HT1080 (cell line): ENCODE measurements at places on chromosomes 3 and 15.

- no peak for DNase-seq
Observed at GRCh38 chr3:123493912-123494311, 45.0 kb upstream of the ADCY5 start.

- no peak for DNase-seq
Observed at GRCh38 chr3:127042634-127043033, 59.7 kb downstream of the PLXNA1 start.

DNA sequence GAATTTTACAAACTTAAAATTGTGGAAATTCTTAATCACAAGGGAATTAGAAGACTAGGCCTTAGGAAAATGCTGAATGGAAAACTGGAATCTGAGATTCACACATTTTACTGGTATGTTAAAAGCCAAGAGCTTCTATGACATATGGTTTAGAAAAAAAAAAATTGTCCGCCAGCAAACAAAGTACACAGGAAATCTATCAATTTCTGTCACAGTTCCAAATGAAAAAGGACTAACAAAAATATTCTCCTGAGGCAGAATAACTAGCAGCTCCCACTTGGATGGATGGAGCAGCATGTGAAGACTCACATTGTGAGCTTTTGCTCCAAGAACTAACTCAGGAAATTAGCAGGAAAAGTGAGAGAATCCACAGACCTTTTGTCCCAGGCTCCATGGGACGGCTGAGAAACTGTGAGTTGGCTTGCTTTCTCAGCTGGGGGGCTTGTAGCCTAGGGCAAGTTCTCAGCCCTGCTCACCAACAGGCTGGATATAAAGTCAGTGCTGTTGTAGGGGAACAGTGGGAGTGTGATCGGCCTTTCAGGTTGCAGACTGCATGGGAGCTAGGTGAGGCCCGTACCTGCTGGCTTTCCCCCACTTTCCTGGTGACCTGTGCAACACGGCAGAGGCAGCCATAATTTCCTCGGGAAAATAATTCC lies 731.1 kb upstream of the SGO1 start:
- no peak for DNase-seq

DNA sequence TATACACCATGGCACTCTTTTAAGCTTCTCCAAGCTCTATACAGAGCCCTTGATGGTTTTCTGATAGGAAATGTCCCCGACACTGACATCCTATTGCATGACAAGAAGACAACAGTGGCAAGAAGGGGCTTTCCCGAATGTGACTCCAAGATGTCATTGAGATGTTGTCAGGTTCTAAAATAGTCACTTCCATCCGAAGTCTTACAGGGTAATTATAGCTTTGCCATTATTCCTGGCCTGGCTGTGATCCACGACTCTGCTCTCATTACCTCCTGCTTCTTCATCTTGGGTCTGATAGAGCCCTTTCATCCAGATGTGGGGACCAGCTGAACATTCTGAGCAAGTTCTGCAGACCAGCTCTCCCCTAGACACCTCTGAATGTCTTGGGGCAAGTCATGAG lies 40.6 kb upstream of the ADAMTS9 start:
- DNase-seq = no peak

DNA sequence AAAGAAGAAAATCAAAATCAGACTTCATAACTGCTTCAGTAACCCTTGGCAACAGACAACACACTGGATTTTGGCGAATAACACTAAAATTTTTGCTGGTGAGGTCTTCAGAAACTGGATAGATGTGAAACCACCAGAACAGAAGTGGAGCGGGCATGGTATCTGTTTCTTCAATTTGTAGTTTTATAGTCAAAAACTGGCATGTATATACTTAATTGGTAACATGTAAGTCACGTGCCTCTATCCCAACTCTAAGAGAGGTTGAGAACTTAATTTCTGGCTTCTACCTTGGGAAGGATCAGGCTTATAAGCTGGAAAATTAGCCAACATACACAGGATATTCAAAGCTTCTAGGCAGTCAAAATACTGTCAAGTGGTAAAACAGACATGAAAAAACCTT lies 172.6 kb upstream of the CHL1 start:
- no peak for DNase-seq

GRCh38 chr3:29465836-29466235 lies 185.0 kb downstream of the RBMS3 start:
- DNase-seq = no peak

DNA sequence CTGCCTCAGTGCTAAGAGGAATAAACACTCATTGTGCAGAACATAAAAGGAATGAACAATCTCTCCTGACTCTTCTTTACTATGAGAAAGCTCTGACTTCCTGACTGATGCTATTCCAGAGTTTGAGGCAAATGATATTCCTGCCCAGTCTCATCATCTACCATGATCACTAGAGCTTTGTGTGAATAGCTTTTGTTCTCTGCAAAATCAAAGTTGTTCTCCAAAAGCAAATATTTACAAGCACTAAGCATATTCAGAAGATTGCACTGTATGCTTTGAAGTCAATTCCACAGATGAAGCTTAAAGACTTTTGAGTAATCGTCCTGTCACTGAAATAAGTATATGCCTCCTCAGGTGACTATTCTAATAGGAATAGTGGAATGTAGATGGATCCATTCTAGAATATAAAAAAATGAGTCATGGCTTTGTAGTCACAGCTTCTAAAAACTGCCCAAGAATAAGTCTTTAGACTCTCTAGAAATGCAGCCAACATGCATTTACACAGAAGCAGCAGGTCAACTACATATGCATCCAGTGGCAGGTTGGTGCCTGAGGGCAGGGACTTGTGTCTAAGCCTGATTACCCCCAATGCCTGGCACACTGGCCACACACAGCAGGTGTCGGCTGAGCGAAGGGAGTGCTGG lies 34.6 kb downstream of the TNFAIP8L3 start:
- DNase-seq = no peak

DNA sequence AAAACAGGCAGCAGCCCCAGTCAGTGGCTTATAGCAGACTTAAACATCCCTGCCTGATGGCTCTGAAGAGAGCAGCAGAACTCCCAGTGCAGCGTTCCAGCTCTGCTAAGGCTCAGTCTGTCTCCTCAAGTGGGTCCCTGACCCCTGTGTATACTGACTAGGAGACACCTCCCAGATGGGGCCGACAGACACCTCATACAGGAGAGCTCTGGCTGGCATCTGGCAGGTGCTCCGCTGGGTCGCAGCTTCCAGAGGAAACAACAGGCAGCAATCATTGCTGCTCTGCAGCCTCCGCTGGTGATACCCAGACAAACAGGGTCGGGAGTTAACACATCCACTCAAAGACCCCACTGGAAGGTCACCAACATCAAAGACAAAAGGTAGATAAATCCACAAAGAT lies 93.5 kb downstream of the RFX7 start:
- no peak for DNase-seq

DNA sequence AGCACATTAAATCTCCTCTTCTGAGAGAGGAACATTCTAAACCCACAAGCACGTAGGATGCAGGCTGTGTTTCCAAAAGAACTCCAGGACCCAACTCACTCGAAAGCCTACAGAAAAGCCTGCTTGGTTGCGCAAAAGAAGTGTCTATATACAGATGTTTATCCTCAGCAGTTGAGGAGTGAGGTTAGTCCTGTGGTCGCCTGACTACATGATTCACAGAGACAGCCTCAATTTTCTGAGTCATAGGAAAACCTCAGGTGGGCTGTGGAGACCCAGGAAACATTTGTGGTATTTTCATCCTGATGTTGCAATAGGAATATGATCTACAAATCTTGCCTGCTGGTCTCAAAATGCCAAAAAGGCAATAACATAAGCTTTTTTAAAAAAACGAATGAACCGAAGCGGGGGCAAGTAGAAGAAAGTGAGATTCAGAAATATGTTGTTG lies 183.8 kb upstream of the THRB start:
- DNase-seq = peak; percentile 98

GRCh38 chr15:63879211-63879610 lies 45.5 kb upstream of the HERC1 start:
- no peak for DNase-seq

GRCh38 chr3:88105325-88105724 lies 44.4 kb upstream of the C3orf38 start:
- DNase-seq = no peak

- DNase-seq = no peak
Observed at GRCh38 chr15:41893422-41894250, at the start of gene SPTBN5. Gene SPTBN5, minus strand, starts transcription at chr15:41894053. Its CDS starts 556 bp downstream, at chr15:41893497.

GRCh38 chr3:2661078-2661477 lies 449.1 kb downstream of the IL5RA start:
- no peak for DNase-seq

- DNase-seq = no peak
Observed at GRCh38 chr3:171649911-171650592, 160.2 kb downstream of the PLD1 start.

GRCh38 chr3:131847966-131848510 lies 186.8 kb downstream of the CPNE4 start:
- no peak for DNase-seq

DNA sequence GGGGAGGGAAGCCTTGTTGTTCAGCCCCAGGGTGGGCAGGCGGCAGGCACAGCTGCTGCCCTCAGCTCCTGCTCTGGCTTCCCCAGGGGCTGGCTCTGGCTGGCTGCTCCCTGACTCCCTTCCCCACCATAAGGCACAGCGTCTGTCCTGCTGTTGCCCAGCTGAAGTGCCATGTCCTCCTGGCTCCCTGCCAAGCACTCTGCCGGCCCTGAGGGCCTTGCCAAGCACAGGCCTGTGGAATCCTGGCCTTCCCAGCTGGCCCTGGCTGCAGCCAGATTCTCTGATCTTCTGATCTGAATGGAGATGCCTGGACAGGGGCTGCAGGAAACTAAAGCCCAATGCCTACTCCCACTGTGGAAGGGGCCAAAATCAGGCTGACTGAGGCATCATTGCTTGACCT lies 1.1 kb downstream of the IQCF6 start:
- DNase-seq = no peak

DNA sequence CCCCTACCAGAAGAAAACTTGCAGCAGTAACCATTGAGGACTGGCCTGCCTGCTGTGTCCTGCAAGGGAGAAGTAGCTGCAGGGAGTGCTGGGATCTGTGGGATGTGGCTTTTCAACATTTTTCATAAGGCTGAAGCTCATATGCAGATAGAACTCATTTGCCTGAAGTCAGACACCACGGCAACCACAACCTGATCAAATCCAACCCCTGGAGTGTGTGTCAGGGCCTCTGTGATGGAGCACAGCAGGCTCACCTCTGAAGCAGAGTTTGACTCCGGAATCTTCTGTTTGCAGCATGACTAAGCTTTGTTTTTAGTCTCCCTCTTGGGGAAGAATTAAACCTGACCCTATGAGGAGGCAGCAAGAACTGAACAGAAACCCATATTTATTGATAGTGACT lies 508.7 kb downstream of the AGBL1 start:
- peak; percentile 12 for DNase-seq

GRCh38 chr15:78718837-78719236 lies 77.8 kb upstream of the CHRNB4 start:
- DNase-seq = no peak

DNA sequence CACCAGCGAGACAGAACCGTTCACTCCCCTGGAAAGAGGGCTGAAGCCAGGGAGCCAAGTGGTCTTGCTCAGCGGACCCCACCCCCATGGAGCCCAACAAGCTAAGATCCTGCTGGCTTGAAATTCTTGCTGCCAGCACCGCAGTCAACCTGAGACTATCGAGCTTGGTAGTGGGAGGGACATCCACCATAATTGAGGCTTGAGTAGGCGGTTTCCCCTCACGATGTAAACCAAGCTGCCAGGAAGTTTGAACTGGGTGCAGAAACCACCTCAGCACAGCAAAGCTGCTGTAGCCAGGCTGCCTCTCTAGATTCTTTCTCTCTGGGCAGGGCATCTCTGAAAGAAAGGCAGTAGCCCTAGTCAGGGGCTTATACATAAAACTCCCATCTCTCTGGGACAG lies 151.0 kb downstream of the MBNL1 start:
- no peak for DNase-seq

DNA sequence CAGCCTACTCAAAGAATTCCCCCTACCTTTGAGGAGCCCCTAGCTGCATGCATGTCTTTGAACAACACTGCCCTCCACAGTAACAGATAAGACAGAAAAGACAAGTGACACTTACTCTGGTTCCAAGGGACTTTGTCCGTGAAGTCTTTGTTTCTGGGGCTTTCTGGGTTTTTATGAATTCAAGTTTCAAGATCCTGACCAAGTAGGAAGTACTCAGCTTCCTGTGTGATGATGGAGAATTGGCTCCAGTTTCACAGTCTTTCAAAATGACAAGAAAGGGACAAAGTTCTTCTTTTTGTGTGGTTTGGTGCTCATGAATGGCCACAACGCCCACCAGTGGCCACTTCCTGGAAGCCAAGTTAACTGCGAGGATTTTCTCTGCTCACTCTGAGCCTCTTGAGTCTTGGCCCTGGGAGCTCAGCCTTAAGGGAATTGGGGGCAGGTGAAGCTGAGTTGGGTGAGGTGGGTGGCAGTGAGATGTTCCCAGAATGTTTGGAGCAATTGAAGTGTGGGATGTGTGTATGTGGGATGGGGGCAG lies at the start of gene CCR1:
Gene CCR1 (minus strand): TSS at position 147 of the 538 bp plus-strand sequence. CDS start 4,000 bp downstream, outside the sequence.
- DNase-seq = peak; percentile 71

GRCh38 chr3:111675846-111676210 lies 80.7 kb upstream of the ZBED2 start:
- no peak for DNase-seq

DNA sequence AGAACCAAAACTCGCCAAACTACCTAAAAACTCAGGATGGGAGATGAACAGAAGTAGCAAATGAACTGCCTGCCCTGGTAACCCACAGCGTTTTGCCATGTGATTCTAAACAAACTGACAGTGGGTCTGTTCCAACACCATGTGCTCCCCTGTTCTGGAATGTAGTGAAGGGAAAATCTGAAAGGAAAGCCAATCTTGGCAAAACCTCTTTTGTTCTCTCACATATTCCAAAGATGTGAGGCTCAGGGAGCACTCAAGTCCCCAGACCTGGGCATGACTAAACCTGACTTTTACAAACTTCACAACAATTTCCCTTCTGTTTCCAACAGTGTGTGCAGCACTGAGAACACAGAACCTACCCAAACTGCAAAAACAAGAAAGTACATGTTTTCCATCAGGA lies 116.1 kb downstream of the IMPG2 start:
- no peak for DNase-seq

GRCh38 chr3:172188511-172188910 lies 149.1 kb downstream of the FNDC3B start:
- no peak for DNase-seq

GRCh38 chr3:154025007-154025406 lies 96.2 kb upstream of the ARHGEF26 start:
- DNase-seq = no peak

DNA sequence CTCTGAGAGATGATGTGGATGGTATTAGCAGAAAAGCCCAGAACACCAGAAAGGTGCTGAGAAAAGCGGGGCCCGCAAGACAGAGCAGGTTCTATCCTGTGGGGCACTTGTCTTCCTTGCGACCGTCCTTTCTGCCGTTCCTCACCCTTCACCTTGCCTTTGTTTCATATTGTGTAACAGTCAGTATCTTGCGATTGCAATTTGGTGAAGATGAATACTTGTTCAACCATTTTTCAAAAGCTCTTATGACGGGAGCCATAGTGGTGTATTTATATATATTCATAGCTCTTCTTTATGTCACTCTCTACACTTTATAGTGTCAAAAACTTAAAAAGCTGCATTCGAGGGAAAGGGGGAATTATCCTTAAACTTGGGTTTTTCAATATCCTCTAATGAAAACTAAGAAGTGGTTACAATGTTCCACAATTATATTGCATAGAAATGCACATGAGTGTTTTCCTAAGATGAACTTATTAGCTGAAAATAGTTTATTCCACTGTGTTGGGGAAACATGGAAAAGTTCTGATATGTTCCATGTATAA lies 797 bp downstream of the MAP3K13 start:
- no peak for DNase-seq

GRCh38 chr3:157390713-157391515 lies 45.7 kb upstream of the PTX3 start:
- DNase-seq = no peak

- DNase-seq = peak; percentile 72
Observed at GRCh38 chr3:95721938-95722337, 1092.5 kb upstream of the EPHA6 start.
